ENCODE measurements at places on chromosomes 6 and 20.

DNA sequence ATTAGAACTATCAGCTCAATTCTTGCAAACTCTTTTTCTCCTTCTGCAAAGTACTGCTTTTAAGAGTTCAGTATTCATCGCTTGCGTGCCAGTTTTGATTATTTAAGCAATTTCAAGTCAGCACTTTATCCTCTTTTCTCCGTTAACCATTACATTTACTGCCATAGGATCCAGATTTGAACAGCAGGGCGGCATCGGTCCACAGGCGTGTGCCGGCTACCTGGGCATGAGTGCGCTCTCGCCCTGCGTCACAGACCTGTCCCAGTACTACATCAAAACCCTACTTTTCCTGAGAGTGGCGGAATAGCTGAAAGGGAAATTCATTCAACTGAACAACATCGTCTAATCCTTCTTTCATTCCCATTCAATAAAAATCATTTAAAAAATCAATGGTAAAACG is 53.4 kb downstream of the MYLK4 start:
- no peak overlapping the region for H3K27ac ChIP-seq
- no peaks in the 10 kb centered on the region for H3K27me3 ChIP-seq
- H3K4me1 ChIP-seq: no peaks in the 10 kb centered on the region
- H3K4me3 ChIP-seq: no peak overlapping the region

- no peak for DNase-seq
- no peak overlapping the region for H3K4me3 ChIP-seq
- H3K27me3 ChIP-seq: no peaks in the 10 kb centered on the region
- H3K4me1 ChIP-seq: no peaks in the 10 kb centered on the region
Observed at GRCh38 chr6:74167511-74167910, 471.5 kb downstream of the CD109 start.

GRCh38 chr6:121660277-121660676 is 224.8 kb downstream of the GJA1 start:
- no peak overlapping the region for H3K27ac ChIP-seq
- DNase-seq: no peak
- no peak overlapping the region for H3K4me3 ChIP-seq
- no peaks in the 10 kb centered on the region for H3K4me1 ChIP-seq

DNA sequence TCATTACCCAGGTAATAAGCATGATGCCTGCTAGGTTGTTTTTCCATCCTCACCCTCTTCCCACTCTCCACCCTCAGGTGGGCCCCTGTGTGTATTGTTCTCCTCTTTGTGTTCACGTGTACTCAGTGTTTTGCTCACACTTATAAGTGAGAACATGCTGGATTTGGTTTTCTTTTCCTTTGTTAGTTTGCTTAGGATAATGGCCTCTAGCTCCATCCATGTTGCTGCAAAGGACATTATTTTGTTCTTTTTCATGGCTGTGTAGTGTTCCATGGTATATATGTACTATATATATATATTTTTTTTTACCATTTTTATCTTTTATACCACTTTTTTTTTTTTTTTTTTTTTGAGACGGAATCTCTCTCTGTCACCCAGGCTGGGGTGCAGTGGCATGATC is 71.9 kb downstream of the RSPH3 start:
- H3K4me1 ChIP-seq: peaks cover 7% of the 10 kb centered on the region
- H3K27me3 ChIP-seq: no peaks in the 10 kb centered on the region
- no peak for DNase-seq
- no peaks in the 10 kb centered on the region for H3K36me3 ChIP-seq
- H3K4me3 ChIP-seq: no peak overlapping the region

DNA sequence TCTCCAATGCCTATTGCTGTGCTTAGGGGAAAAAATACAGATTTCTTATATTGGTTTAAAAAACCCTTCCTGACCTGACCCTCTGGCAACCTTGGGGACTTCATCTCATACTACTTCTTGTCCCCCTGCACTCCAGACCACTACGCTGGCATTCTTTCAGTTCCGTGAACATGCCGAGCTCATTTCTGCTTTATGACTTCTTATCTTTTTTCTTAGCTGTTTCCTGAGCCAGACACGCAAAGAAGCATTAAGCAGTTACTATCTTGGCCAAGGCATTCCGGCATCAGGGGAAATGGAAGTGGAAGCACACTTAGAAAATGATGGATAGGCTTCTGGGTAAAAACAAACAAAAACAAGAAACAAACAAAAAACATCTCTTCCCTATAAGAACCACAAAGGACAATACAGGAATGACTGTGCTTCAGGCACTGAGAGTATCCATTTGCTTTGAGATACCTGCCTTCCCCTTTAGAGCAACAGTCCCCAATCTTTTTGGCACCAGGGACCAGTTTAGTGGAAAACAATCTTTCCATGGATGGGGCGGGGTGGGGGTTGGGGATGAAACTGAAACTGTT is 4.4 kb upstream of the CCDC28A start:
- H3K27ac ChIP-seq: no peak overlapping the region
- no peak for DNase-seq

GRCh38 chr6:84282550-84282949 is 55.1 kb upstream of the CEP162 start:
- H3K4me3 ChIP-seq: no peak overlapping the region
- no peaks in the 10 kb centered on the region for H3K27me3 ChIP-seq
- H3K4me1 ChIP-seq: peaks cover 45% of the 10 kb centered on the region
- peak; percentile 75 for DNase-seq
- no peaks in the 10 kb centered on the region for H3K36me3 ChIP-seq

- no peak for DNase-seq
- H3K27me3 ChIP-seq: no peaks in the 10 kb centered on the region
- H3K4me3 ChIP-seq: no peak overlapping the region
- H3K36me3 ChIP-seq: no peaks in the 10 kb centered on the region
- H3K27ac ChIP-seq: no peak overlapping the region
- no peaks in the 10 kb centered on the region for H3K4me1 ChIP-seq
Observed at GRCh38 chr6:162443101-162443500, 284.5 kb downstream of the PRKN start.

DNA sequence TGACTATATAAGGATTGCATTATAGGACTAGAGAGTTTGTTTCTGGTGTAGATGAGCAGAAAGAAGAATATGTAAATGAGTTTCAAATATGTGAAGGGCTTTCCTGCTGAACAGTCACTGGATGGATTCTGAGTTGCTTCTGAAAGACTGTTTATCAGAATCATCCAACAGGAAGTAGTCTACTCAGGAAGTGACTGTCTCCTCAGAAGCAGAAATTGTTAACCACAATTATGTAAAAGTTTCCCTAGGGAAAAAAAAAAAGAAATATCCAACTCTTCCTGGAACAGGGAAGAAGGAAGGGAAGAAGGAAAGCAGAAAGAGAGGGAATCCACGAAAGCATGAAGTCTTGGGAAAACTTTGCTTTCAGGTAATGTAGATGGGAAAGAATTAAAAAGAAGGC is 138.9 kb downstream of the TENT5A start:
- no peaks in the 10 kb centered on the region for H3K36me3 ChIP-seq
- peak overlapping the region; percentile 38 for H3K4me3 ChIP-seq
- H3K27ac ChIP-seq: peak overlapping the region; percentile 53

DNA sequence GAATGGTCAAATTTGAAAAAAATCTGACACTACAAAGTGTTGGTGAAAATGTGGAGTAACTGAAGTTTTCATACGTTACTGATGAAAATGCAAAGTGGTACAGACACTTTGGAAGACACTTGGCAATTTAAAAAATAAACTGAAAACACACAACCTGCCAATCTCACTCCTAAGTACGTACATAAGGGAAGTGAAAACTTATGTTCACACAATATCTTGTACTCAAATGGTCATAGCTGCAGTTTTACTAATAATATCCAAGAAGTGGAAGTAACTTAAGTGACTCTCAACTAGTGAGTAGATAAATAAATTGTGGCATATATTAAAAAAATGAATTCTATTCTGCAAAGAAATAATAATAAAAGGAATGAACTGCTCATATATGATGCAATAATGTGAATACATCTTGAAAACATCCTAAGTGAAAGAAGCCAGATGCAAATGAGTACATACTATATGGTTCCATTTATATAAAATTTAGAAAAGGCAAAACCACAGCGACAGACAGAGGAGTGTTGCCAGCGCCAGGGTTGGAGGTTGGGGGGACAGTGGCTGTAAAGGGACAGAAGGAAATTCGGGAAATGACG is 198.2 kb downstream of the ERMARD start:
- no peaks in the 10 kb centered on the region for H3K36me3 ChIP-seq
- H3K4me1 ChIP-seq: no peaks in the 10 kb centered on the region
- no peak overlapping the region for H3K27ac ChIP-seq
- H3K4me3 ChIP-seq: no peak overlapping the region

GRCh38 chr20:60057866-60058807 is 99.9 kb downstream of the CDH26 start:
- H3K27me3 ChIP-seq: no peaks in the 10 kb centered on the region
- peaks cover 20% of the 10 kb centered on the region for H3K4me1 ChIP-seq
- no peak for DNase-seq
- H3K27ac ChIP-seq: no peak overlapping the region
- no peak overlapping the region for H3K4me3 ChIP-seq

DNA sequence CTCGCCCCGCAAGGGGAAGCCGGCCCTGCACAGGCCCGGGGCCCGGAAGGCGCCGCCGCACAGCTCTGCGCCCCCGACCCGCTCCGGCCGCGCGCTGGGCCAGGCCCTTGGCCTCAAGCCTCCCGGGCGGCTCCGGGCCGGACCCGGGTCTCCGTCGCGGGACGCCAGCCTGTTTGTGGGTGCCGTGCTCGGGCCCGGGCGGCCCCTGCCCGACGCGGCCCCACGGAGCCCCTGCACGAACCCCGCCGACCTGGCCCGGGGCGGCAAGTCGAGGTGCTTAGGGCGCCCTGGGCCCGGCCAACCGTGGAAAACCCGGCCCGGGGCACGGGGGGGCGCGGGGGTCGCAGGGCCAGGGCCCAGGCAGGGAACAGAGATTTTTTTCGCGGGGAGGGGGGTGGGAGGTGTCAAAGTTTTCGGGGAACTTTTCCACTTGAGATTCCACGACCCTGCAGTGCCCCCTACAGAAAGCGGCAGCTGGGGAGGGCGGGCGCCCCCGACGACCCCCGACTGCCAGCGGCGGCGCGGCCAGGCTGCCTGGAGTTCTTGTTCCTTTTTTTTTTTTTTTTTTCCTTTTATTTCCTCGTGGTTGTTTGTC is 805 bp upstream of the STX16 start:
- H3K4me3 ChIP-seq: peak overlapping the region; percentile 97
- DNase-seq: peak; percentile 42
- no peaks in the 10 kb centered on the region for H3K36me3 ChIP-seq

DNA sequence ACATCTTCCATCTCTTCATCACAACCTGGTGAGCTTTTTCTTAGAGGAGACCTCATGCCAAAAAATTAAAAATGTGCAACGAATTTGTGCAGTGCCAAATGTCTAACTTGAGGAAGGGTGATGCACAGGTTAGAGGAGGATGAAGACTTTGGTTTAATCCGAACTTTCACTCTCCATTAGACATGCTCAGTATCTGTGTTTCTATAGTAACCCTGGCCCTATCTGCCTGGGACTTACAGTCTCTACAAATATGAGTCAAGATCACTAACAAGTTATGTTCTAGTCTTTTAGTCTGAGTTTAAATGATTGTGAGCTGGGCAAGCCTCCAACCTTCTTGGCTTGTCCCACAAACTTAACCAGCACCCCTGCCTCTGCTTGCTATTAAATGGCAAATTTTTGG is 377.0 kb downstream of the BMP2 start:
- H3K4me1 ChIP-seq: no peaks in the 10 kb centered on the region
- H3K4me3 ChIP-seq: no peak overlapping the region
- no peaks in the 10 kb centered on the region for H3K27me3 ChIP-seq
- H3K27ac ChIP-seq: no peak overlapping the region

GRCh38 chr6:136066005-136066404 is 184.1 kb downstream of the MTFR2 start:
- DNase-seq: peak; percentile 37
- H3K27me3 ChIP-seq: no peaks in the 10 kb centered on the region
- peaks cover 29% of the 10 kb centered on the region for H3K4me1 ChIP-seq

- H3K27me3 ChIP-seq: no peaks in the 10 kb centered on the region
- peaks cover 11% of the 10 kb centered on the region for H3K36me3 ChIP-seq
- peak overlapping the region; percentile 84 for H3K27ac ChIP-seq
- no peaks in the 10 kb centered on the region for H3K4me1 ChIP-seq
- peak; percentile 42 for DNase-seq
Observed at GRCh38 chr6:42051268-42051653, 937 bp downstream of the TAF8 start.

GRCh38 chr6:31727034-31727716 is 1.9 kb downstream of the DDAH2 start:
- no peak overlapping the region for H3K4me3 ChIP-seq
- no peak for DNase-seq
- H3K27me3 ChIP-seq: no peaks in the 10 kb centered on the region
- peaks cover 6% of the 10 kb centered on the region for H3K4me1 ChIP-seq

DNA sequence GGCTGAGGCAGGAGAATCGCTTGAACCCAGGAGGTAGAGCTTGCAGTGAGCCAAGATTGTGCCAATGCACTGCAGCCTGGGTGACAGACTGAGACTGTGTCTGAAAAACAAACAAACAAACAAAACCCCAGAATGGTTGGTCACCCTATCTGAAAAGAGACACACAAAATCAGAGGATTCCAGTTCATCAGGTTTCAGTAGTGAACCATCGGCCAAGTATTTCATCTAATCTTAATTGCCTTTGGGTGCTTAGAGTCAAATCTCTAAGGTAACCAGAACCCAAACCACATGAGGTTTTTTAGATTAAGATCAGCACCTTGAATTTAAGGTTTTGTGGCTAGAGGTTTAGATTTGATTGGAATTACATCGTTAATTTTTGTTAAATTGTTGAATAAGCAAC is 8.3 kb upstream of the ZBTB2 start:
- H3K27me3 ChIP-seq: no peaks in the 10 kb centered on the region
- no peak overlapping the region for H3K4me3 ChIP-seq
- H3K36me3 ChIP-seq: peaks cover 15% of the 10 kb centered on the region
- no peak for DNase-seq

DNA sequence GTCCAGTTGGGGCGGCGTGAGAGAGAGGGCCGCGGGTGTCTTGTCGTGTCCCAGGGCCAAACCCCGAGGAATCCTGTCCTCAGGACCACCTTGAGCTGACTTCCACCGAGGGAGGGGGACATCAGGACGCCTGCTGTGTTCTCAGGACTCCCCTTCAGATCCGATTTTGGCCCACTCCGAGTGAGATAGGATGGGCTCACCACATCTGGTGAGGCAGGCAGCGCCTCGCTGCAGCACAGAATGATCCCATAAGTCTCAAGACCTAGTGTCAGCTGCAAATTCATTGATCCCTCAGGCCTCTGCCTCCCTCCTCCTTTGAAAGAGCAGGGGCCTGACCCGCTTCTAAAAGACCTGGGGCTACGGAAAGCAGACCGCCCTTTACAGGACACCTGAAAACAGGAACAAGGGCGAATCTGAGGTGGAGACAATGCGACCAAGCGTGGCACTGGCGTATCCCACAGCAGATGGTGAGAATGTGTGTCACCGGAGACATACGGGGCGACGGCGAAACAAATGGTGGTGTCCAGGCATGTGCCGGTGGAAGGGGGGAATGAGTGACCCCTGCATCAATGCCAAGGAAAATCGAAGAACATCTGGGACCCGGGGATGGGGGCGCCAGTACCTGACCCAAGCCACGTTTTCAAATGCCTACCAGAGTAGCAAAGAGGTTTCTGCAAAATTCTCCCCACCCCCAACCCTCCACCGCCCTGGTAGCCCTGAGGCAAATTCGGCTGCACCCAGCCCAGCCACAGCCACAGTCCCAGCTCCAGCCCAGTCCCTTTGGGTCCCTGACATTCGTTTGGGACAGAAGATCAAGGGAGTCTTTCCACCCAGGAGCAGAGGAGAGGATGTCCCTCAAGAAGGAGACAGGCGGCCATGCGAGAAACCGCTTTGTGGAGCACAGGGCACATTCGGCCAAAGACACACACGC is 162.1 kb upstream of the ZNF337 start:
- H3K4me1 ChIP-seq: no peaks in the 10 kb centered on the region
- peak overlapping the region; percentile 71 for H3K4me3 ChIP-seq
- H3K36me3 ChIP-seq: no peaks in the 10 kb centered on the region
- peaks cover 9% of the 10 kb centered on the region for H3K27me3 ChIP-seq
- H3K27ac ChIP-seq: no peak overlapping the region

GRCh38 chr6:45607798-45608197 is 230.1 kb upstream of the SUPT3H start:
- no peaks in the 10 kb centered on the region for H3K36me3 ChIP-seq
- H3K27ac ChIP-seq: peak overlapping the region; percentile 27
- peak; percentile 47 for DNase-seq
- H3K4me1 ChIP-seq: peaks cover 17% of the 10 kb centered on the region

All from GM23248 (cell line).